NCI-H460 (cell line): ENCODE measurements at places on chromosomes 7 and 10. TPM values are rescaled to one million over a fixed set of nuclear protein-coding genes. Genes with fewer than 3 reads are reported as not detected.

- no peak for DNase-seq
Measured at GRCh38 chr7:4957847-4958476, 1.0 kb downstream of the MMD2 start.

DNA sequence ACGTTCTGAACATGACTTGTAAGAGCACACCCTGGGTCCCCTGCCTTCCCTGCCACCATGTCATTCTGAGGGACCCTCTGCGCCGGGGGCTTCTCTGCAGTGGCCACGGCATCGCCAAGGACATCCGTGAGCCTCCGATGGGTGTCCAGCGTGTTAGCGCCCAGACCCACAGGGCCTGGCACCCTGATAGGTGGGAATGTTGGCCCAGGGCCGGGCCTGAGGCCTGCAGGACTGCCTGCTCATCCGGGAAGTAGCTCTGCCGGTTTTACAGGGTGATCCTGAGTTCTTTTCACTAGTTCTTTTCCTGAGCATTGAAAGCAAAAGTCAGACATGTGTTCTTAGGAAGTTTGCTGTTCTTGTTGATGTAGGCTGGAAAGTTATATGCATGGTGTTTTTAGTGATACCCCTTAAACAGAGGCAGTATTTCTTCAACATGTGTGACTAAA is 54.5 kb downstream of the WDR37 start:
- DNase-seq: no peak

GRCh38 chr7:1196950-1197349 is 35.7 kb upstream of the UNCX start:
- DNase-seq: no peak

The TMEM229A gene
- total RNA-seq: not detected in 2 replicates

GRCh38 chr7:106597751-106598546 is 63.0 kb downstream of the CCDC71L start:
- DNase-seq: no peak

DNA sequence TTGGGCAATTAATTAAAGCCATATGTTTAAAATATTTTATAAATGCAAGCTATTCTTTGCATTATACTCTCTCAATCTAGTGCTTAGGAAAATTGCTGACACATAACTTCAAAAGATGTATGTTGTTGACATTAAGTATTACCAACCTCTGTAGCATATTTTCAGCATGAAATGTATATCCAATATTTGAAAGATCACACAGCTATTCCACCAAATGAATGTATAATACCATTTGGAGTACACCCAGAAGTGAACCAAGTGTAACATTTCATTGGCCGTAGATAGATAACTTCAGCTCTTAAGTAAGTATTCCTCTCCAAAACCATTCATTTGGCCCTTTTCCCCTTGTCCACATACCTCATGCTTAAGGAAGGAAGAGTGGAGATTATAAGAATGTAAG is 104.6 kb downstream of the HECTD2 start:
- DNase-seq: no peak

The ECHDC3 gene
- total RNA-seq: 15.7 and 20.1 TPM in 2 replicates

- DNase-seq: no peak
Measured at GRCh38 chr10:58240531-58240930, 27.2 kb downstream of the IPMK start.

The GPC2 gene
- 2.9 and 3.7 TPM in 2 replicates for total RNA-seq

DNA sequence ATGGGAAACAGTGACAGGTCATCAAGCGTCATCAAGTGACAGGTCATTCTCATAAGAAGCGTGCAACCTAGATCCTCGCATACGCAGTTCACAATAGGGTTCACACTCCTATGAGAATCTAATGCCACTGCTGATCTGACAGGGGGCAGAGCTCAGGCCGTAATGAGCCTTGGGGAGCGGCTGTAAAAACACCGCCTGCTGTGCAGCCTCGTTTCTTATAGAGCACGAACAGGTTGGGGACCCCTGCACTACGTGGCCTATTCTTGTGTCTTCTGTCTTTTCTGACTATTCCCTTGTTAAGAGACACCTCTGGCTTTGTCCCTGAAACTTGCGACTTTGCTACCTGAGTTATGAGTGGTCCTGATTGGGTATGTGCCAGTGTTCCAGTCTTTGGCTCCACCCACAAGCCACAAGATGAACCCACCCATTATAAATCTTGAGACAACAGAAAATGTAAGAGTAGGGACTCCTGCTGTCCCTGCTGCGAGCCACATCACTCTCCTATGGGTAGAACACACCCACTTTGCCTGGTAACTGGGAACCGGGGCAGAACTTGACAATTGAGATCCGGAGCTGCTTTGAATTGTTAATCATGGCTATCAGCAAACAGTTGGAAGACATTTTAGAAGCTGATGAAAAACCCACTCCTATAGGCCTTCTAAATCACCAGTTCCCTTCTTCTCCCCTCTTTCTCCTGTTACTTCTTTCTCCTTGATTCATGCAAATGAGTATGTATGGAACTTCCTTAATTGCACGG is 55.8 kb upstream of the EXOC4 start:
- no peak for DNase-seq

DNA sequence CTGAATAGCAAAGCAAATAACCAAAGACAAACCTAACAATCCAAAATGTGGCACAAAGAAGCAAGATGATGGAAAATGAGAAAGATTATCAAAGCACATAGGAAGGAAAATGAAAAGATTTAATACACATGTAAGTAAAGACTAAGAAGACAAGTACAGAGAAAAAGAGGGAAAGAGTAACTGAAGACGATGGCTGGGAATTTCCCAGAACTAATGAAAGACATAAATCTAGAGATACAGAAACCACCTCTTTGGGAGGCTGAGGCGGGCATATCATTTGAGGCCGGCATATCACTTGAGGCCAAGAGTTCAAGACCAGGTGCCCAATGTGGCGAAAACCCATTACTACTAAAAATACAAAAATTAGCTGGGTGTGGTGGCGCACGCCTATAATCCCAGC is 46.8 kb downstream of the CCDC6 start:
- DNase-seq: no peak

- DNase-seq: no peak
Measured at GRCh38 chr7:150992833-150993302, 2.1 kb downstream of the NOS3 start.

DNA sequence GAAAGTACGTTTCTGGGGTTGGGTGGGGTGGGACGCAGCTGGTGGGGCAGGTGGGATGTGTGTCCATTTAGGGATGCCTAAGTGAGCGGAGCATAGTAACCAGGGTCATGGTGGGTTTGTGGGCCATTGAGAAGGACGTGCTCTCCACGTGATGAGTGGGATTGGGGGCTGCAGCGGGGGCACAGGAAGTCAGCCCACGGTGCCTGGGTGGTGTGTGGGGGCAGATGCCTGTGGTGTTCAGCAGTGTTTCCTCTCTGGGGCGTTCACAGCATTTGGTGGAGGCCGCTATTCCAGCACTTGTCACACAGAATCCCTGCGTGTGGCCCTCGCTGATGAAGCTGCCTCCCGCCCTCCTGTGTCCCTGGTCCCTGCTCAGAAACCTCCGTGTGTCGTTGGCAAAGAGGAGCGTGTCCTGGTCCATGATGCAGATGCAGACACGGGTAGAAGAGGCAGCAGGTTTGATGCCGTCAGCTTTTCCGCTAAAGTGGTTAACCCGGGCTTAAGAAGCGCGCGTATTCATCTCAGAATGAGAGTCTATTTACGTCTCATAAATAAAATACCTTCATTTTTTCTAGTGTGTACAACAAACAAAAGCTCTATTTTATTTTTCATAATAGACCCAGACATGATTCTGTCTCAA is 274.2 kb downstream of the ADARB2 start:
- no peak for DNase-seq

The HMX2 gene
- total RNA-seq: 1.1 and 1.7 TPM in 2 replicates

The STEAP4 gene
- 0.10 and 0.29 TPM in 2 replicates for total RNA-seq

- DNase-seq: peak; percentile 28
Measured at GRCh38 chr7:127792528-127793342, 140.7 kb downstream of the SND1 start.

- DNase-seq: no peak
Measured at GRCh38 chr7:379456-380138, 89.6 kb downstream of the FOXL3 start.

- DNase-seq: no peak
Measured at GRCh38 chr7:147089051-147089461, 972.5 kb downstream of the CNTNAP2 start.

DNA sequence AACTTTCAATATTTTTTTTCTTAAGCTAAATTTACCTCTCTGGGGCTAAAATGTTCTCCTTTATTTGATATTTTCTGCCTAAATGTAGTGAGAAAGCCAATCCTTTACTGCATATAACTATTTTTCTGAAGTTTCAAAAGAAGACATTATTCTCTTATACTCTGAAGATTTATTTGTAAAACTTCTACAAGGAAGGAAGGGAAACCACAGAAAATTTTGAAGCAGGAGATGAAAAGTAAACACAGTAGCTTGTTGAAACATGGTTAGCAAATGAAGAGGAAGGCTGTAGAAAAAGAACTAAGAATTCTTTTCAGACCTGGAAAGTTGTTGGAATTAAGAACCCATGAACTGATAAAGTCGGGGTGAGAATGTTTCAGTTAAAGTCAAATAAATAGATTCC is 330.3 kb downstream of the HGF start:
- no peak for DNase-seq

DNA sequence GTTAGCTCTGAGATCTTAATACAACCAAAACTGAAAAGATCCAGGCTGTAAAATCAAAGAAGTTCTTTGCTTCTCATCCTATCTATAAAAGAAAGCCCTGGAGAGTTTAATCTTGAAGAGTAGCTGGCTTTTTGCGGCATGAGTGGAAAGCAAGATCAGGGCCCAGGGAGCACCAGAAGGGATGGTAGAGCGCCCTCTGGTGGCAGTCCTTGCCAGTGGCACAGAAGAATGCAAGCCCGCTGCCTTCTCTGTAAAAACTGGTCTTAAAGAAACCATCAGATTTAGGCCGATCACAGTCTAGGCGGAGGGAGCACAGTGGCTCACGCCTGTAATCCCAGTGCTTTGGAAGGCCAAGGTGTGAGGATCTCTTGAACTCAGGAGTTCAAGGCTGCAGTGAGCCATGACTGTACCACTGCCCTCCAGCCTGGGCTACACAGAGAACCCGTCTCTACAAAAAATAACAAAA is 35.6 kb downstream of the CPN1 start:
- peak; percentile 78 for DNase-seq

DNA sequence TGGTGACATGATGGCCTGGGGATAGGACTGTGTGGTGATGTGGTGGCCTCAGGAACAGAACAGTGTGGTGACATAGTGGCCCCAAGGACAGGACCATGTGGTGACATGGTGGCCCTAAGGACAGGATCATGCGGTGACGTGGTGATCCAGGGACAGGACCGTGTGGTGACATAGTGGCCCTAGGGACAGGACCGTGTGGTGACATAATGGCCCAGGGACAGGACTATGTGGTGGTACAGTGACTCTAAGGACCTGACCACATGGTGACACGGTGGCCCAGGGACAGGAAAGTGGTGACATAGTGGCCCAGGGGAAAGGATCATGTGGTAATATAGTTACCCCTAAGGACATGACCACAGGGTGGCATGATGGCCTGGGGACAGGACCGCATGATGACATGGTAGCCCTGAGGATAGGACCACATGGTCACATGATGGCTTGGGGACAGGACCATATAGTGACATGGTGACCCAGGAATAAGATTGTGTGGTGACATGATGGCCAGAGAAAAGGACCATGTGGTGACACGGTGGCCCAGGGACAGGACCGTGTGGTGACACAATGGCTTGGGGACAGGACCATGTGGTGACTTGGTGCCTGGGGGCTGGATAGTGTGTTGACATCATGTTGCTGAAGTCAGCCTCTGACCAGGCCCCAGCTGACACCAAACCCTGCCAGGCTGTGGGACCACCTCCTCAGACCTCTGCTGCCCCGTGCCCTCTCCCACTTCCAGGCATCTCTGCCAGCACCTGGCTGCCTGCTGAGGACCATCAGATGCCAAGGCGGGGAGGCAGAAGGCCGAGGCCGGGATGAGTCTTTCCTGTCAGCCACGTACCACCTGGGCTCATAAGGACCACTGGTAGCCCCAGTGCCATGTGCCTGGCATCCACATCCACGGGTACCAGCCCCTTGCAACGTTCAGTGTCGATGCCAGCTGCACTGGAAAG is 99.5 kb downstream of the ADAM12 start:
- no peak for DNase-seq

GRCh38 chr10:109737626-109738025 is 185.7 kb downstream of the XPNPEP1 start:
- DNase-seq: no peak

DNA sequence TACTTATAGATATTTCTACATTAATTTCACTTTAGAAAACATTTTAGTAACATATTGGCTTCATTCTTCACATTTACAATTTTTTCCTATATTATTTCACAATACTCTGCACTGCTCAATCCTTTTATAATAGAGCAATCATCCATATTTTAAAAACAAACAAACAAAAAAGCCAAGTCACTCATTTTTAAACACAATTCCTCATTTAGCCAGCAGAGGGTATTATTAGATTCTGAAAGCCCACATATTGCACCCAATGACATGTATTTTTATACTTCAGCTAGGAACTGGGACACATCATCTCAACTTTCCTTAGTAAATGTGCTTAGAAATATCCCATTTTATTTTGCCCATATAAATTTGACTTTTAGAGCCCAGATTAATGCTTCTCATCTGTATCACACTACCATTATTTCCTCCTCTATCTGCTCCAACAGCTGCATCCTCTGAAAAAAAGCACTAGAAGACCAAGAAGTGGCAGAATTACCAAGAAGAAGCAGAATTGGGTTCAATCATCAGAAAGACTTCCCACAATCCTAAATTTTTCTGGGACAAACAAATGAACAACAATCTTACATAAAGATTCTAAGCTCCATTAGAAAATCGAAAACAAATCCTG is 29.5 kb downstream of the CTNNA3 start:
- peak; percentile 80 for DNase-seq

DNA sequence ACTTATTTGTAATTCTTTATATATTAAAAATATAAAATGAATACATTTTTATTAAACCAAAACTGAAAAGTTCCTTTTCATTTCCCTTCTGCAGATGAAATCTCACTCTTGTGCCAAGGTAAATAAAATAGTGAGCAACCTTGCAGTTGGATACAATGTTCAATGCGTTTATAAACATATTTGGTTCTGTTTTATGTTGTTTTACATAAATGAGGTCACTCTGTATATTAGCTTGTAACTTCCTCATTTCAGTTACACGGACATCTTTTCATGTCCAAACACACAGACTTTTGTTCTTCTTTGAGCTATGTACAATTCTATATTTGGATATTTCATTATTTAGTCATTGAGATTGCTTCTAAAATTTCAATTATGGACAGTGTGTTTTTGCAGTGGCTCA is 107.7 kb downstream of the BBS9 start:
- DNase-seq: no peak

DNA sequence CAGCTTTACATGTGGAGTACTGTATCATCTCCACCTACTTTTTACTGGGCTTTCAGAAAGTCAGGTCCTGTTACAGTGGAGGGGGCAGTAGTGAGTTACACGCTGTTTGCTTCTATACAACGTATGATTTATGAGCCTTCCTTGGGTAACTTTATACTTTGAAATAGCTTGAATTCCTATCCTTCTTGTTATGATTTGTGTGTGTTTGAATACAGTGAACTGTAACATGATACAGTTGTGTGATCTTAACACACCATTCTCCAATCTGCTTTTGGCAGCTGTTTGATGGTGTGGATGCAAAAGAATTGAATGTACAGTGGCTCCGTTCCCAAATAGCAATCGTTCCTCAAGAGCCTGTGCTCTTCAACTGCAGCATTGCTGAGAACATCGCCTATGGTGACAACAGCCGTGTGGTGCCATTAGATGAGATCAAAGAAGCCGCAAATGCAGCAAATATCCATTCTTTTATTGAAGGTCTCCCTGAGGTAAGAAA is 41.7 kb downstream of the SP8 start:
- DNase-seq: peak; percentile 28
